Daoy (cell line): ENCODE measurements at places on chromosomes 6 and 20. TPM values are rescaled to one million over a fixed set of nuclear protein-coding genes. Genes with fewer than 3 reads are reported as not detected.

- no peak for DNase-seq
Observed at GRCh38 chr20:40339661-40340449, 349.2 kb downstream of the MAFB start.

- no peak for DNase-seq
Observed at GRCh38 chr20:58774667-58775263, 75.9 kb downstream of the GNAS-AS1 start.

GRCh38 chr20:57262784-57263609 lies 3.4 kb downstream of the BMP7 start:
- no peak for DNase-seq

- DNase-seq = no peak
Observed at GRCh38 chr20:2418388-2418787, 37.7 kb downstream of the TGM6 start.

GRCh38 chr20:13878566-13878965 lies 93.7 kb downstream of the NDUFAF5 start:
- no peak for DNase-seq

- no peak for DNase-seq
Observed at GRCh38 chr20:9581509-9581908, 67.1 kb downstream of the LAMP5 start.

The CASS4 gene
- total RNA-seq = 0.09 and 0.17 TPM in 2 replicates
